ENCODE measurements at places on chromosomes 16 and 17.

GRCh38 chr17:2051061-2051932 is 3.6 kb upstream of the HIC1 start:
- DNase-seq = peak; percentile 40

- DNase-seq = peak; percentile 39
These were observed 35.4 kb upstream of the LITAF start for GRCh38 chr16:11621920-11622651.

GRCh38 chr16:24969071-24969470 is 46.1 kb downstream of the ARHGAP17 start:
- no peak for DNase-seq

DNA sequence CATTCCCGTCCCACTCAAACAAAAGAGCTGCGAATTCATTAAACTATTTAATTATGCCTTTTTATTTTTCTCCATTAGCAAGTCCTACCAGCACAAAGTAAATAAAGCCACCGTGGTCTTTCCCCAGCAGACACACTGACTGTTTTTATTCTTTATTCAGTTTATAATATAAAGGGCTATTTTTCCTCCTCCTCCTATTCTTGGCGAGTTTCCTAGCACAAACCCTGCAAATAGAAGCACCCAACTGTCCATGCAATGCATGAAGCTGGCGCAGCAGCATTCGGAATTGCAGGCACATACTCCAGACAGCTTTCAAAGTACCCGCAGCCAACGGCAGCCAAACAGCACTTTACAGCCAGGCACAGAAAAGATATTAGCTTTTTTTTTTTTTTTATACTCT is 583.4 kb upstream of the PSMD7 start:
- no peak for DNase-seq

- DNase-seq = no peak
These were observed 5.6 kb upstream of the RBL2 start for GRCh38 chr16:53428681-53429080.

- DNase-seq = no peak
These were observed 7.9 kb downstream of the TBX4 start for GRCh38 chr17:61459939-61460718.

- DNase-seq = peak; percentile 26
These were observed 40.9 kb upstream of the MEOX1 start for GRCh38 chr17:43702637-43703036.

Measured in stimulated activated CD4-positive, alpha-beta T cell treated with anti-CD3 and anti-CD28 coated beads, Interleukin-2, amount 100 ng/mL, for 24 hours (primary cell).